Right lung (tissue), 10 donors: ENCODE measurements at places on chromosomes 5 and 9. TPM values are rescaled to one million over a fixed set of nuclear protein-coding genes. Genes with fewer than 3 reads are reported as not detected.

- DNase-seq: no peak
These were observed 27.8 kb downstream of the ZCCHC7 start for GRCh38 chr9:37148181-37148580.

GRCh38 chr5:104347119-104347708, 784.6 kb upstream of the NUDT12 start:
- DNase-seq: peak; percentile 36

DNA sequence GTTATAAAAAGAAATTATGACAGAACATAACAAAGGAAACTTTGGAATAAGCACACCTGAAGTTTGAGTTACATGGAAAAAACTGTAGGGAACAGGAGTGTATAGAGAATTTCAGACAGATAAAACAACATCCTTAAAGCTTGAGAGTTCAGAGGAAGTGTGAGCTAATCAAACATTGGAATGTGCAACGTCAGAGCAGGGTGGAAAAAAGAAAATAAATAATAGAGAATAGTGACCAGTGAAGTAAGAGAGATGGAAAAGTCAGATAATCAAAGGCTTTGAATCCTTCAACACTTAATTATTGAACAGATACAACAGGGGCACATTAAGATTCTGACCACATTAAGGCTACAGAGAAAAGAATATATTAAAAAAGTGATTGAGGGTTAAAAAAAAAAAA, 128.5 kb upstream of the CDH10 start:
- DNase-seq: no peak

DNA sequence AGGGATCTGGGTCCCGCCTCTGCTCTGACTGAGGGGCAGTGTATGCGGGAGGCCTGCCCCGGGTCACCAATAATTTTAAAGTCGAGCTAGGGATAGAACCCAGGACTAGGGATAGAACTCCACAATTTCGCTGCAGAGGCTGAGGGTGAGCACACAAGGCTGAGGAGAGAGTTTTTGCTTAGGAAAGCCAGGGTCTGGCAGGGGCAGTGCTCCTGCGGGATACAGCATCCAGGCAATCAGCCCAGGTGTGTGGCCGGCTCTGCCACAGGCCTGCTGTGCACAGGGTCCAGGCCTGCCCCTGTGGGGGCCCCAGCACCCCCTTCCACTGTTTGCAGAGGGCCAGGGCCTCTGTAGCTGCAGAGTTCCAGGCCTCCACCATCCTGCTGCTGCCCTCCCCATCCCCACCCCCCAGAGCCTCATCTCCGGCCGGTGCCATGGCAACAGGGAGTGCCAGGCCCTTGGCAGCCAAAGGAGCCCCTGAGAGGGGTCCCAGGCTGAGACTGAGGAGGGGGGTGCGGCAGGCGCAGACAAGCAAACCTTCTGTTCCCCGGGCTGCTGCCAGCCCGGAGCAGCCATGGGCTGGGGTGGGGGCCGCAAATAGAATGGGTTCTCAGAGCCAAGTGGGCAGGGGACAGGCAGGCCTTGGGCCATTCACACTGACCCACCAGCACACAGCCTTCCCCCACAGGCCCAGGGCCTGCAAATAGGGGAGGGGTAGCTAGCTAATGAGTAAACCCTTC, 8.6 kb downstream of the PDGFRB start:
- no peak for DNase-seq

Gene ELAVL2
- 3.5 TPM for polyA plus RNA-seq

Gene TPPP
- polyA plus RNA-seq: 6.9 TPM

Gene ABLIM3
- 123 TPM for polyA plus RNA-seq

DNA sequence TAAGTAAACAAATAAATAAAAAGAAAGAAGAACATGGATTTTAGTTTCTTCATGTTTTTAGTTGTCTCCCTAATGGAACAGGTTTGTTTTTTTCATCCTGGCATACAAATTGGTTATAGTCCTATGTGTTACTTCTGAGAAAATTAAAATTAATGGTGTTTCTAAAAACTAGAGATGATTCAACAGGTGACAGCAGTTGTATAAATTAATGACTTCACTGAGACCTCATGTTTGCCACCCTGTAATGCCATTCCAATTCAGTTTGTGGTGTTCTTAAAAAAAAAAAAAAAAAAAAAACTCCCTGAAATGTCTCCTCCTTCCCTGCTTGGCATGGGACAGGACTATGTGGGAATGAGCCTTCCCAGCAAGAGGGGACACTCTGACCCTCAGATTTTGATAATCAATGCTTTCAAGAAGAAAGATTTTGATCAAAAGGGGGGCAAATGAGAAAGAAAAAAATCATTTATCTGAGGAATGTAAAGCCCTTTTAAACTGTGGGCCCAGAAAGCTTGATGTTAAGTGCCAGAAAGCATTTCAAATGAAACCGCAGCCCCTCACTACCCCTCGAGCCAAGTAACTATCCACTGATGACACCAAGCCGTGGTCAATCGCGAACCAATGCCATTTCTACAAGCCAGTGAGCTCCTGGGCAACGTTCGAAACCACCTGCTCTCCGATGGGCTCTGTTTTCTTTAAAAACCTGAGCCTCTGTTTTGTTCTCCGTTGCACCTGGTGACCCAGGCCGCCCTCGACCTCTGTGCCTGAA, 941 bp downstream of the EXD3 start:
- DNase-seq: no peak

GRCh38 chr5:26034813-26035212, 1003.6 kb downstream of the CDH9 start:
- DNase-seq: no peak

GRCh38 chr5:82274343-82275211, 3.6 kb downstream of the RPS23 start:
- no peak for DNase-seq

DNA sequence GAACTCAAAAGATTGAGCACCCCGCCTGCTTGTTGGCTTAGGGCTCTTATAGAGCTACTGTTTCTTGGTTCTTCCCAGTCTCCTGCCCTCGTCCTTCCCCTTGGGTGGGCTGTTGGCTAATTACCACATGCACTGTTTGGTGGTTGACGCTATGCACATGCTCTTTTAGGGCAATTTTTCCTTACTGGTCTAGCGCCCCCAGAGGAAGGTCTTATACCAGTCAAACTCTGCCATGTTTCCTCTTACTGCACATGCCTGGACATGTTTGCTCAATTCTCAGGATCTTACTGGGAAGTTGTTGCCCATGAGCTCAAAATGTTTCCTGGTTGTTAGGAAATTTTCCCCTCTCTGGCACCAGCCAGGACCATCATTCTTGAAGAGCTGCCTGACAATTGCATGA, 101.9 kb downstream of the SLC28A3 start:
- DNase-seq: no peak

Gene ZNF462
- 29.2 TPM for polyA plus RNA-seq

Gene NUDT2
- polyA plus RNA-seq: 22.8 TPM

GRCh38 chr9:113992994-113993393, 85.1 kb downstream of the AMBP start:
- no peak for DNase-seq

Gene MSX2
- 0.72 TPM for polyA plus RNA-seq

GRCh38 chr9:23702311-23702922, 123.6 kb downstream of the ELAVL2 start:
- DNase-seq: no peak

DNA sequence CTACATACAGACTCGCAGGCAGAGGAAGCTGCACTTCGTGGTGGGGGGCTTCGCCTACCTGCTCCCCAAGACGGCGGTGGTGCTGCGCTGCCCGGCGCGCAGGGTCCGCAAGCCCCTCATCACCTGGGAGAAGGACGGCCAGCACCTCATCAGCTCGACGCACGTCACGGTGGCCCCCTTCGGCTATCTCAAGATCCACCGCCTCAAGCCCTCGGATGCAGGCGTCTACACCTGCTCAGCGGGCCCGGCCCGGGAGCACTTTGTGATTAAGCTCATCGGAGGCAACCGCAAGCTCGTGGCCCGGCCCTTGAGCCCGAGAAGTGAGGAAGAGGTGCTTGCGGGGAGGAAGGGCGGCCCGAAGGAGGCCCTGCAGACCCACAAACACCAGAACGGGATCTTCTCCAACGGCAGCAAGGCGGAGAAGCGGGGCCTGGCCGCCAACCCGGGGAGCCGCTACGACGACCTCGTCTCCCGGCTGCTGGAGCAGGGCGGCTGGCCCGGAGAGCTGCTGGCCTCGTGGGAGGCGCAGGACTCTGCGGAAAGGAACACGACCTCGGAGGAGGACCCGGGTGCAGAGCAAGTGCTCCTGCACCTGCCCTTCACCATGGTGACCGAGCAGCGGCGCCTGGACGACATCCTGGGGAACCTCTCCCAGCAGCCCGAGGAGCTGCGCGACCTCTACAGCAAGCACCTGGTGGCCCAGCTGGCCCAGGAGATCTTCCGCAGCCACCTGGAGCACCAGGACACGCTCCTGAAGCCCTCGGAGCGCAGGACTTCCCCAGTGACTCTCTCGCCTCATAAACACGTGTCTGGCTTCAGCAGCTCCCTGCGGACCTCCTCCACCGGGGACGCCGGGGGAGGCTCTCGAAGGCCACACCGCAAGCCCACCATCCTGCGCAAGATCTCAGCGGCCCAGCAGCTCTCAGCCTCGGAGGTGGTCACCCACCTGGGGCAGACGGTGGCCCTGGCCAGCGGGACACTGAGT, 255.9 kb downstream of the SAXO1 start:
- no peak for DNase-seq

Gene ENTPD2
- polyA plus RNA-seq: 2.0 TPM

Gene CATSPER3
- polyA plus RNA-seq: 0.95 TPM

DNA sequence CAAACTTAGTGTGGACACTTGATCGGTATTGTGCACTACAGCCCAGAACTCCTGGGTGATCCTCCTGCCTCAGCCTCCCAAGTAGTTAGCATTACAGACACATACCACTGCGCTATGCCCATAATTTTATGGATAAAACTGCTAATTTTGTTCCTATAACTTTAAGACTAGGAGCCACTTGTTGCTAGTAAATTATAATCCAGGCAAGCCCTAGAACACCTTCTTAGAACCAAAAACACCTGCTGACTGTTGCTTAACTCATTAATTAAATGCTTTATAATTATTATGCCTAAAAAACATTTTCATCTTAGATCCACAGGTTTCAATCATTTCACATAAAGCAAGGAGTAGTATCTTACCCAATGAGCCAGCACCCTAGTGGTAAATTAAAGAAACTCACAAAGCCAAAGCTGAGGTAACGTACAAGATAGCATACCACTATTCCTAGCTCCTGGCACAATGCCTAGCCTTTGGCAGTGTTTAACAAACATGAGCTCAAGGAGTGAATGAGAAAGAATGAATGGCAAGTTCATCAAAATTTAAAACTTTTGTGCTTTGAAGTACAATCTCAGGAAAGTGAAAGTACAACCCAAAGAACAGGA, 5.4 kb downstream of the MRPS27 start:
- peak; percentile 24 for DNase-seq

Gene CD14
- polyA plus RNA-seq: 12.6 TPM

Gene WNK2
- 4.2 TPM for polyA plus RNA-seq

- no peak for DNase-seq
These were observed 69.0 kb downstream of the KLHL3 start for GRCh38 chr5:137666901-137667300.

DNA sequence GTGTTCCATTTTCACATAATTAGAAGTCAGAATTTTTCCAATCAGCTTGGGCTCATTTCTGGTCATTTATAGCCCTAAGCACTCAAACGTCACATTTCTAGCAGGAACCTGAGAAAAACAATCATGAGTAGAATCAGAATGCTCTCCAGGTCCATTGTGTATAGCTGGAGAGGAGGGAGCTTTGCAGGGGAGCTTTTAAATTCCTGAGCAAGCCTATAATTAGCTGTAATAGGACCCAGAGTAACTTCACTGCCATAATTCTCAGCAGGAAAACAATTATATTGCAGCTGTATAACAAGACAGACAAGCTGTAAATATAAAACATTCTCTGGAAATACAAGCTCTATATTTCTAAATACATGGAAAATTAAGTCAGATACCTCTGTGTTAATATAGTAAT, 637.6 kb upstream of the SGCD start:
- DNase-seq: no peak

- DNase-seq: no peak
These were observed 63.6 kb upstream of the BOD1 start for GRCh38 chr5:173679909-173680630.

GRCh38 chr5:35026941-35027340, 20.8 kb downstream of the AGXT2 start:
- DNase-seq: no peak
